ENCODE measurements at places on chromosomes 2 and 18.
A peak's percentile ranks its signal among the peaks of the same experiment; 100 is the strongest.

GRCh38 chr2:57465967-57466366, 580.6 kb upstream of the VRK2 start:
- DNase-seq = no peak

DNA sequence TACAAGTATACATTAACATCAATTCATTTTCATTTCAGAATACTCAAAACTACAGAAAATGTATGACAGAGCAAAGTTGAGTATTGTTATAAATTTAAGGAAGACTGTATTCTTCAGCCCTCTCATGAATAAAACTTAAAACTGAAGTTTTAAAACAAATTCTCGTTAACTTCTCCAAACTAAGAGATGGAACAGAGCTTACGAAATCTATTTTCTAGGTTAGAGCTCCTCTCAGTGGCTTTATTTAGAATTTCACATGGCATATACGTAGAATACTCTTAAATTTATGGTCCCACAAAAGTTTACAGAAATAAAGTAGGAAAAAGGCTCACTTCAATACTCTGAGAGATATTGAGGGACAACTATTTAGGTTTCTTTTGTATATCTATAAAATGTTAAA, 612.1 kb downstream of the KCNJ3 start:
- DNase-seq = no peak

DNA sequence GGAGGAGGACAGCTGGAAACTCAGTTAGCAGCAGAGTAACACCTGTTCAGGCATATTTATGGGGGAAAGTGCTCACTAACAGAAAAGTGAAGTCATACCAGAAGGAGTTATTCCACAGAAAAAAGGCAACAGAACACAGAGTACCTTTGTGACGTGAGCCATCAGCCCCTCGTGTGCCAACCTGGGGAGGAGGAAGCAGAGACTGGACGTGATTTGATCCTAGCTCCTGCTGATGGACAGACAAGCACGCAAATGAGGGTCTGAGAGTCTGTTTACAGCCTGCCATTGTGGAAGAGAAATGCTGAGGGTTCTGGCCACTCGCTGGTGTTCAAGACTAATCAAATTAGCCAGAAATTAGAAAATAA, 120.7 kb downstream of the ZNF521 start:
- no peak for DNase-seq

- DNase-seq = no peak
Observed at GRCh38 chr2:217362710-217363109, 502.8 kb upstream of the TNP1 start.

DNA sequence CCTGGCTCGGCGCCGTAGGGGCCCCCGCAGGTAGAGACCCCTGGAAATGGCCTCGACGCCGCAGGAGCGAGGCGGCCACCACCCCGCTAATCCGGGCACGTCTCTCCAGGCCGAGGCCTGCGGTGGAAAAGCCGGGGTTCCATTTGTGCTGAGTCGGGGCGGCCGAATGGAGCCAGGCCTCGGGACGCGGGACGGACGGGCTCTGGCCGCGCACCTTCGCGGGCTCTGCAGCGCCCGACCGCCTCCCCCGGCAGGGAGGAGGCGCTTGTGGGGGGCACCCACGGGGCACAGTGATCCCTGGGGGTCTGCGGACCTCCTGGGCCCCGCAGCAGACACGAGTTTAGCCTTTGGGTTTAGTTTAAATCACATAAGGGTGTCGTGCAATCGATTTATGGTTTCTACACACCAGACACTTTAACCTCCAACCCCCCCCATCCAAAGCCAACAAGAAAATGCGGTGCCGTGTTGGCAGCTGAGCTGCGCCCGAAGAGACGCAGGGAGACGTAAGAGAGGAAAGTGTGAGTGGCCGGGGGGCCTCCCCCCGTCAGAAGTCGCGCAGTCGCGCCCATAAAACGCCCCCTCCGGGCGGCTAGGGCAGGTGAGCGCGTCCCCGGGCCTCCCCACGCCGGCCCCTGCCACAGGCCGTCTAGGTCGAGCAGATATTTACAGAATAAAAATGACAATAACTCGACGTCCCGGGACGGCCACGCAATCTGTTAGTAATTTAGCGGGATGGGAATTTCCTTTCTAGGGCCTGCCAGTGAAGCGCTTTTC, 1.0 kb upstream of the NFATC1 start:
- DNase-seq = no peak

DNA sequence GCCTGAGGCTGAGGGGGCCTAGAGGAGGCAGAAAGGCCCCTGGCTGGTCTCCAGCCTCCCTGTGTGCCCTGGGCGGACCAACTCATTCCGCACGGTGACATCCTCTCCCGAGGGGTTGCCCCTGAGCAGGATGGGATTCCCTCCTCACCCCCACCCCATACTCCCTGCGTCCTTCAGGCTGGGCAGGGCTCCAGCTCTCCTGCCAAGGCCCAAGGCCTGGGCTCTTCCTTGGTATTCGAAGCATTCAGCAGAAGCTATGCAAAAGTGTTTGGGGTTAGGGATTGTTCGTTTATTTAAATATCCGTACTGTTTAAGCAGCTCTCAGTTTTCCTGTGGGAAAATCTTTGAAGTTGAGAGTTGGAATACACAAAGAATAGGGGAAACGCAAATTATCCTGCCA, 113.1 kb upstream of the RAB12 start:
- no peak for DNase-seq

- DNase-seq = no peak
Observed at GRCh38 chr18:74682141-74682990, 84.7 kb downstream of the ZNF407 start.

DNA sequence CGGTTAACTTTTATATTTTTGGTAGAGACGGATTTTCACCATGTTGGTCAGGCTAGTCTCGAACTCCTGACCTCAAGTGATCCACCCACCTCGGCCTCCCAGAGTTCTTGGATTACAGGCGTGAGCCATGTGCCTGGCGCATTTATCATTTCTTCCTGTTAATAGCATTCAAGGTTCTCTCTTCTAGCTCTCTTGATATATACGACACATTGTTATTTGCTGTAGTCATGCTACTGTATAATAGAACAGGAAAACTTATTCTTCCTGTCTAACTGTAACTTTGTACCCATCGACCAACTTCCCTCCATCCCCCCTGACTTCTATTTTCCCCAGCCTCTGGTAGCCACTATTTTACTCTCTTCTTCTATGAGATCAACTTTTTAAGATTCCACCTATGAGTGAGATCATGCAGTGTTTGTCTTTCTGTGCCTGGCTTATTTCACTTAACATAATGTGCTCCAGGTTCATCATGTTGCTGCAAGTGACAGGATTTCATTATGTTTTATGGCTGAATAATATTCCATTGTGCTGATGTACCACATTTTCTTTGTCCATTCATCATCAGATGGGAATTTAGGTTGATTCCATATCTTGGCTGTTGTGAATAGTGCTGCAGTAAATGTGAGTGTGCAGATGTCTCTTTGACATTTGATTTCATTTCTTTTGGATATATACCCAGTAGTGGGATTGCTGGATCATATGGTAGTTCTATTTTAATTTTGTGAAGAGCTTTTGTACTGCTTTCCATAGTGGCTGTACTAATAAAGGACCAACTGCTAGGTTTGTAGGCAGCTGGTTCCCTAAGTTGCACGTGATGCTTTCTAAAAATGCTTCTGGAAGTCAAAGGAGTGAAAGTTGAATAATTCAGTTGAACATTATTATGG, 205.2 kb downstream of the PRKCE start:
- no peak for DNase-seq

GRCh38 chr2:62293490-62294271, 97.8 kb downstream of the B3GNT2 start:
- peak; percentile 81 for DNase-seq

- no peak for DNase-seq
Observed at GRCh38 chr2:113227290-113227689, 51.4 kb downstream of the PAX8 start.

DNA sequence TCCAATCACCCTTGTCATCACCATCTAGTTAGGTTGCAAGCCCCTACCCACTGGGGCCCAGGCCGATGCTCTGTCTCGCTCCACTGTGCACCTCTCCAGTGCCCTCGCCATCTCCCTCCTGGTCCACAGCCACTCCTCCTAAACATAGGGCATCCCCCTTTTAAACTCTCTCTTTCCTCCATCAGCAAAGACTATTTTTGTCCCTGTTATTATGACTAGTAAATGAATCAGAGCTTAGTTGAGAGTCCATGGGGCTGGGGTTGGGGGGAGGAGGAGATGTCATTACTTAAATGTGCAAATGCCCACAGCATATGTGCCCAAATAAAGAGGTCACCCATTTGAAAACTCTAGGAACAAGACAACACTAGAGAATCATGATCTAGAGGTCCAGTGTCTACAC, 167.4 kb downstream of the TRABD2A start:
- no peak for DNase-seq

- no peak for DNase-seq
Observed at GRCh38 chr2:215752991-215753390, 260.4 kb downstream of the MREG start.

DNA sequence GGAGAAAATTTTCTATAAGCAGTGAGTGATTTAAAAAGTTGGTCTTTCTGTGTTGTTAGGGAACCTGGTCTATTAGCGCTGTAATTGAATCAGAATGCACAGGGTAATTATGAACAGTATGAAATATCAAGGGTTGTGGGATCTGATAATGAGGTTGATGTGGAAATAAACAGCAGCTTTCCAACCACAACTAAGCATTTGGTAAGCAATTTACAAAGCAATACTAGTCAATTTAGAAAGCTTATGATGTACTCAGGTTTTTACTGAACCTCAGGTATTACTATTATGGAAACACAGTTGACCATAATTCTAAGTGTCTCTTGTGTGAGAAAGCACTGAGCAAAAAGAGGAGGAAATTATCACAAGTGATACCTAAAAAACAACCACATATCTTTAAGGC, 11.0 kb upstream of the SMCHD1 start:
- no peak for DNase-seq

DNA sequence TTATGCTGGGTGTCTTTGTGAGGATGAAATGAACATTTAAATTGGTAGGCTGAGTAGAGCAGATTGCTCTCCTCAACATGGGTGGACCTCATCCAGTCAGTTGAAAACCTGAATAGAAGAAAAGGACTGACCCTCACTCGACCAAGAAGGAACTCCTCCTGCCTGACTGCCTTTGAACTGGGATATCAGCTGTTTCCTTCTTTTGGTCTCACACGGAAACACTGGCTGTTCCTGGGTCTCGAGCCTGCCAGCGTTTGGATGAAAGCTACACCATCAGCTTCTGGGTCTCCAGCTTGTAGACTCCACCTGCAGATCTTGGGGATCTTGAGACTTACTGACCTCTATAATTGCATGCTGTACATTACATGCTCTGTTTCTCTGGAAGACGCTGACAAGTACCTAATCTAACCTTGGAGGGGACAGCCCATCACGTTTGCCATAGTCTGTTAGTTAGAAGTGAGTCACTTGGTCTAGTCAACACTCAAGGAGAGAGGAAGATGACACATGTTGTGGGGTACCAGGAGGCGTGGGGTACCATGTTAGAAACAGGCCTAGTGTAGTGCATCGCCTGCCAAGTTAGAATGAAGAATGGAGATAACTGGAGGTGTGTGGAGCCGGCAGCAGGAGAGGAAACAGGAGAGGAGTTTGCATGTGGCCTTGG, 267.0 kb downstream of the MREG start:
- no peak for DNase-seq

GRCh38 chr2:105249891-105250290, 8.3 kb downstream of the GPR45 start:
- DNase-seq = no peak

GRCh38 chr2:12223732-12224131, 477.3 kb downstream of the LPIN1 start:
- DNase-seq = no peak

DNA sequence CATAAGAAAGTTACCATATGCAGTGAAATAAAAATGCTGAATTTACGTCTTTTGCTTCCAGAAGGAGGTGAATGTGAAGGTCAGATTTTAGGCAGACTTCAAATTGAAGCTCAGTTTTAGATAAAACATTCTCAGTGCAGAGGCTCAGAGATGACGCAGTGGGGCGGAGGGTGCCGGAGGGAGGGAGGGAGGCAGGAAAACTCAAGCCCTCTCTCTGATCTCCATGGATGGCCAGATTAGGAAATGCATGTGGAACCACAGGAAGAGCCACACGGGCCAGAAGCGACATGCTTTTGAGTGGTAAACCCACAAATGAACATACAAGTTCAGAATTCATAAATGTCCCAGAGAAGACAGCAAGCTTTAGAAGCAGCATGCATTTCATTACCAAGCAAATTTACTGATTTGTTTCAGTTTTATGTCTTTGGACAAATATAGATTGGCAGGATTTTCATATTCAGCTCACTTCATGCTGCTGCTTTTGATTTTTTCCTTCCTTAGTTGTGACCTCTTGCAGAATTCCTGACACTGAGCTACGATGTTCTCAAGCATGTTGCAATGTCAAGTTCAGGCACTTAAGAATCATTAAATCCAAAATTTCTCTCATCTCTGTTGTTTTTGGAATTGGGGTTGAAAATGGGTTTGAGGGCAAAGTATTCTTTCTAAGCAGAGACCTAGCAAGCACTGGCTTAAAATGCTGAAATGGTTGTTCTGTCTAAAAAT, 29.7 kb upstream of the APCDD1 start:
- DNase-seq = no peak

- DNase-seq = no peak
Observed at GRCh38 chr2:236319036-236319435, 54.8 kb upstream of the ASB18 start.

DNA sequence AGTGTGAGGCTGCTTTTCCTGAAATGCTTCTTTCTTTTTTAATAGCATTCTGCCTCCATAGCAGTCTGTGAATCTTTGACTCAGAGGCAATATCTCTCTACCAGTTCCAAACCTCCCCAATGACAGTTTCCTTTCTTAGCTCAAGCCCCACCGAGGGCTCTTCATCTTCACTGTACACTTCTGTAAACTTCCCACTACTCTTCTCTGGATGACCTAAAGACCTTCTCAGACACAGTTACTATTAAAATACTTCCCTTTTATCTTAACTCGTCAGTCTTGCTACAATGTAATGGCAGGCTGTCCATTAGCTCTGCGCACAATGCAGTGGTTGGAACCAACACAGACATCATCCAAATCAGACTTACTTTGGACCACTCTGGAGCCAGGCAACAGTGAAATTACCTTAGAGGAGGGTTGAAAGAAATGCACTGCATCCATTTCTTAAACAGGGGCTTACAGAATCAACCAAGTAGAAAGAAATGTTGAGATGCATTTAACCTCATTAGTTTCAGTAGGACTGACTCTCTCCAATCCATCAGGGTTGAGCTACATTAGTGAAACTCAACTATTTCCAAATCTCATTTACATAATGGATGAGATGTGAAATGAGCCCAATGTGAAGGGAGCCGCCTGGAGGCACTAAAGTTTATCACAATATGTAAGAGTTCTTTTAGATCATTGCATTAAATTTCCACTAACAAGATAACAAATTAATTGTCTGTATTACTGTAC, 343.8 kb downstream of the SETBP1 start:
- DNase-seq = no peak

DNA sequence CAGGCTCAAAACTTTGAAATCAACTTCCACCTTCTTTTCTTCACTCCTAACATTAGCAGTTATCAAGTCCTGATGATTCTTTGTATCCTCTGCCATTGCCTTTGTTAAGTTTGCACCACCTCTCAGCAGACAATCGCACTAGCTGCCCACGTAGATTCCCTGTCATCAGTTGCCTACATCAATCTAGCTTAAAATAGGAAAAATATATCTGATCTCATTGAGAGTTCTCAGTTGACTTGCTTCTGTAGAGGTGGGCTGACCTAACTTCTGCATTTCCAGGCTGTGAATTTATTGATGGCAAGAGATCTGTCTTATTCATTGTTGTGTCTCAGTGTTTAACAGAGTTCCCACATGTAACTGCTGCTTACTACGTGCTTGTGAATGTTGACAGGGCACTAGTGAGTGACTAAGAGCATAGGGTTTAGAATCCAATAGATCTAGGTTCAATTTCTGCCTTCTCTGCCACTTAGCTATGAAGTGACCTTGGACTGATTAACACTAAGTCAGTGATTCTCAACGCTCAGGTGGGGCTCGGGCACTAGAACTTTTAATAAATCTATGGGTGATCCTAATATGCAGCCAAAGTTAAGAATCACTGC, 3.7 kb upstream of the INSIG2 start:
- no peak for DNase-seq
